WTC11 (cell line): ENCODE measurements at places on chromosomes 12 and 14. TPM values are rescaled to one million over a fixed set of nuclear protein-coding genes. Genes with fewer than 3 reads are reported as not detected.

DIO3 gene
- 0.52 to 0.80 TPM (median 0.64 TPM) in 3 replicates for total RNA-seq

OVCH1 gene
- 0.04 to 0.25 TPM in 2 of 3 replicates, not detected in the other for total RNA-seq

APPL2 gene
- 16.1 to 21.7 TPM (median 19.9 TPM) in 3 replicates for total RNA-seq

ERP27 gene
- 0.09 to 0.14 TPM in 2 of 3 replicates, not detected in the other for total RNA-seq

GRCh38 chr14:66174453-66174891 lies 311.7 kb upstream of the CCDC196 start:
- no peak for DNase-seq
- H3K4me1 ChIP-seq = peaks cover 5% of the 10 kb centered on the region; the same call in 1 of the 2 replicates
- no peak overlapping the region for H3K27ac ChIP-seq

- no peaks in the 10 kb centered on the region for H3K36me3 ChIP-seq
- DNase-seq = no peak
- peaks cover 8% of the 10 kb centered on the region; the same call in 1 of the 2 replicates for H3K4me1 ChIP-seq
- H3K4me3 ChIP-seq = no peak overlapping the region
Observed at GRCh38 chr14:55245657-55246268, 25.5 kb upstream of the FBXO34 start.

DNA sequence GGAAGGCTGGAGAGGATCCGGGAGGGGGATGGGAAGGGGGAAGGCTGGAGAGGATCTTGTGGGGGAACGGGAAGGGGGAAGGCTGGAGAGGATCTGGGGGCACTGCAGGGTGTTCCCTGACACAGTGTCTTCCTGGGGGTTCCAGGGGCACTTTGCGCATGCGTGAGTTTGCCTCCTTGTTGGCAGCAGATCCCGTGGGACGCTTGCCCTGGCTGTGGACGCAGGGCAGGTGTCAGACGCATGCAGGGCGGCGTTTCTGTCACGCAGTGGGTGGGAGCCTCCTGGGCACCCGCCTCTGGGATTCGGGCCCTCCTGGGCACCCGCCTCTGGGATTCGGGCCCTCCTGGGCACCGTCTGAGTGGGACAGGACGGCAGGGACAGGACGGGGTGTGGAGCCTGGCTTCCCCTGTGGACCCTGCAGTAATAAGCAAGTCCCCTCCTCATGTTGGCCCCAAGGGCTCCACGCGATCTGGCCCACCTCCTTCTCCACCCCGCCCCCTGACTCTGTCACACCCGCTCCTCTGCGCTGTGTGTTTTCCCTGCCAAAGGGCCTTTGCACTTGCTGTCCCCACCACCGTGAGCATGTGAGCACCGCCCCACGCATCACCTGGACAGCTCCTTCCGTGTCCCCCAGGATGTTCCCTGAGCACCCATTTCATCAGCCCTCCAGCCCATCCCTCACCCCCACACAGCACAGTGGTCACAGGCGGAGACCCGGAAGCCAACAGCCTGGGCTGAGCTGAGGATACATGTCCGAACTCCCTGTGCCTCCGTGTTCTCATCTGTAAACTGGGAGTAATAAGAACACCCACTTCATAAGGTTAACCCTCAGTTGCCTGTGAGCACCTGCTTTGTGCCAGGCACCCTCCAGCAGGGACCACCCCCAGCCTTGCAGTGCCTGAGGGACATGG lies 4.4 kb downstream of the MMP17 start:
- H3K27ac ChIP-seq = no peak overlapping the region
- H3K4me1 ChIP-seq = peaks cover 19% of the 10 kb centered on the region
- no peak for DNase-seq
- no peaks in the 10 kb centered on the region for H3K36me3 ChIP-seq

DNA sequence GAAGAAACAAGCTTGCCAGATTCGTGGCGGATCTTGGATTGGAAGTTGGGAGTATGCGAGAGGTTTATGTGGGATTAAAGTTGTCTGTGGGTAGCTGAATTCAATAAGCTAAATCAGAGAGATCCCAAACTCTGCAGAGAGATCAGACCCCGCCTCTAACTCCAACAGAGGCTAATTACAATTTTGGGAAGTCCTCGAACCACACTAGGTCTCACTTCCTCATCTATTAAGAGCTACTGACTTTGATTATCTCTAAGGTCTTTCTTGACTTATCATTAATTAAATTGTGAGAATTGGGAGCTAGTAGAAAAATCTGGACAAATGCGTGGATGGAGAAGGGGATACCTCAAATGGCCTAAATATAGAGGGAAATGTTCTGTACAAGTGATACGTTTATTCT lies 9.1 kb downstream of the NTF3 start:
- H3K27me3 ChIP-seq = no peaks in the 10 kb centered on the region
- no peak for DNase-seq
- H3K4me1 ChIP-seq = peaks cover 17% of the 10 kb centered on the region
- no peaks in the 10 kb centered on the region for H3K36me3 ChIP-seq
- H3K27ac ChIP-seq = no peak overlapping the region; the same call in 1 of the 2 replicates
